Stimulated activated CD8-positive, alpha-beta memory T cell treated with anti-CD3 and anti-CD28 coated beads, Interleukin-7, amount 100 ng/mL, for 4 hours (primary cell): ENCODE measurements at places on chromosomes 2 and 18.

DNA sequence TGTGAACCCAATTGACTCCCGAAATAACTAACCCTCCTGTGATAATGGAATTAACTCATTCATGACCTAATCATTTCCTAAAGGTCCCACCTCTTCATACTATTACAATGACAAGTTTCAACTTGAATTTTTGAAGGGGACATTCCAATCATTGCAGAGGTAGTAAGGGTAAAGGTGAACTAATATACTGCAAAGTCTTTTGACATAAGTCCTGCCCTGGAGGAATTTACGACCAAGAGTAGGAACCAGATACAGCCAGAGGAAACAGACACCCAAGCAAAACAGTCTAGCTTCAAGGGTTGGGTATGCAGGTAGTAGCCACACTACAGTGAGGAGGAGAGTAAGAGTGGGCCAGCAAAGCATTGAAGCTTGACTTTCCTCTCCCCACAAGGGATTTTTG is 1.2 kb upstream of the SRBD1 start:
- DNase-seq = no peak

DNA sequence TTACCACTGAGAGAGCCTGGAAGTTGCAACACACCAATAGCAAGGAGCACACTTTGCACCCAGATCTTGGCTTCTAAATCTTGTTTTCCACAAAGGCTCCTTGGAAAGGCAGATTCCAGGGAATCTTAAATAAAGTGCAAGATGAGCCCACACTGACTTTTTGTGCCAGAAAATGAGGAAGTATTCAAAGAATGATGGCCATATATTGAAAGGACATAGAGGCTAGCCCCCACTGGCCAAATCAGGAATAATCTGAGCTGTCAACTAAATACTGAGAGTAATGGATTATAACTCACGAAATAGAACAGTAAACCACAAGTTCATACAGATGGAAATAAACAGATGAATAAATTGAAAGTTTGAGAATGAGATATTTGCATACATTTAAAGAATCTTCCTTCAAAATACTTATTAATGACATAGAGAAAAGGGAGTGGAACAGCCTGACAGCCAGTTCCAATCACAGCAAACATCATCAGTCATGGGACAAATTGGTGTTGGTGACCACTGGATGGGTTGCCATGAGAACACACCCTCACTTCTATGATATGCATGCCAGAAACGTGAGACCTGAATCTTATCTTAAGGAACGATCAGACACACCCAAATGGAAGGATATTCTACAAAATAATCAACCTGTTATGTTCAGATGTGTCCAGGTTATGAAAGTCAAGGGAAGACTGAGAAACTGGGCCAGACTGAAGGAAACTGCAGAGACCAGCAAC is 12.2 kb upstream of the ACKR3 start:
- no peak for DNase-seq

DNA sequence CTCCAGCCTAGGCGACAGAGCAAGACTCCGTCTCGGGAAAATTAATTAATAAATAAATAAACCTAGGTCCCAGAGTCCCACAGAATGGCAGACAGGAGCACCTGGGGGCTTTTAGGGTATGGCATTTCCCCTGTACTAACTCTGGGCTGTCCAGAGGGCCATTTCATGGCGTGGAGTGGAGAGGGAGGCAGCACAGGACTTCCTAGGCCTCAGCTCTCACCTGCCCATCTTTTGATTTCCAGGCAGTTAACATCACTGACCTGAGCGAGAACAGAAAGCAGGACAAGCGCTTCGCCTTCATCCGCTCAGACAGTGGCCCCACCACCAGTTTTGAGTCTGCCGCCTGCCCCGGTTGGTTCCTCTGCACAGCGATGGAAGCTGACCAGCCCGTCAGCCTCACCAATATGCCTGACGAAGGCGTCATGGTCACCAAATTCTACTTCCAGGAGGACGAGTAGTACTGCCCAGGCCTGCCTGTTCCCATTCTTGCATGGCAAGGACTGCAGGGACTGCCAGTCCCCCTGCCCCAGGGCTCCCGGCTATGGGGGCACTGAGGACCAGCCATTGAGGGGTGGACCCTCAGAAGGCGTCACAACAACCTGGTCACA is 5.1 kb downstream of the IL1RN start:
- no peak for DNase-seq

DNA sequence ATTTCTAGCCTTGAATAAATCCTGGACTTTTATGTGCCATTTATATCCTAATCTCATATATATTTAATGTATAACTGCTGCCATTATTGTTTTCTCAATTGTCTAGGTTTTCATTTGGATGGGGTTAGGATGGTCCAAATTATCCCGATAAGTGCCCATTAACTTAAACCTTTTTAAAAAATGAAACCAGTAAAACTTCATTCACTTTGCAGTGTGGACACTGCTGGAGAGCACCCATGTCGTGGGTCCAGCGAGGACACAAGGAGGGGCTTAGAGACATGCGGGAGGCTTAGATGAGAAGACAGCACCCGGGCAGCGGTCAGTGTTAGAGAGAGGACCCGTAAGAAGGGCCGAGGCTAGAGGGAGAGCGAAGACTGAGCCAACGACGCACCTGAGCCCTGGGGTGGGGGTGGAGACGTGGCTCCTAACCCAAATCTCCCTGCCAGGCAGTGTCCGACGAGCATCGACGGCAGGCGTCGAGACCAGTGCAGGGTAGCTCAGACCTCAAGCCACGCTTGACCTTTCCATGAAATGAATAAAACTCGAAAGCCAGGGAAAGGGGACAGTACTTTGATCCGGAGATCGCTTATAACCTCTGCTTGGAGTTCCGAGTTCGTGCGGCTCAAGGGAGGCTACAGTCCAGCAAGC is 9.0 kb upstream of the EN1 start:
- no peak for DNase-seq

DNA sequence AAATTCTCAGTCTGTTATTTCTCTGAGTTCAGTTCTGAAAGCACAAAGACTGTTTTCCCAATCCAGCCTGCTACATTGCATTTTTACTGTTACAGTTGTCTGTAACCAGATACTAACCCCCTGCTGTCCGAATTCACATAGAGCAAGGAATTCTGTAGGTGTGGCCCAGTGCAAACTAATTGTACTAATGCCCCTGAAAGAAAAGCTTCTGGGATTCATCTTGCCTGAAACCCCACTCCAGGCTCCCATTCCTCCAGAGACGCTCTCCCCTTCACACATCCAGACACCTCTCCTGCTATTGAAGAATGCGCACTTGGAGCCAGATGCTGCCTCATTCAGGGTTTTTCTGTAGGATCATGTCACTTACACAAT is 127.0 kb downstream of the TTC32 start:
- DNase-seq = no peak

DNA sequence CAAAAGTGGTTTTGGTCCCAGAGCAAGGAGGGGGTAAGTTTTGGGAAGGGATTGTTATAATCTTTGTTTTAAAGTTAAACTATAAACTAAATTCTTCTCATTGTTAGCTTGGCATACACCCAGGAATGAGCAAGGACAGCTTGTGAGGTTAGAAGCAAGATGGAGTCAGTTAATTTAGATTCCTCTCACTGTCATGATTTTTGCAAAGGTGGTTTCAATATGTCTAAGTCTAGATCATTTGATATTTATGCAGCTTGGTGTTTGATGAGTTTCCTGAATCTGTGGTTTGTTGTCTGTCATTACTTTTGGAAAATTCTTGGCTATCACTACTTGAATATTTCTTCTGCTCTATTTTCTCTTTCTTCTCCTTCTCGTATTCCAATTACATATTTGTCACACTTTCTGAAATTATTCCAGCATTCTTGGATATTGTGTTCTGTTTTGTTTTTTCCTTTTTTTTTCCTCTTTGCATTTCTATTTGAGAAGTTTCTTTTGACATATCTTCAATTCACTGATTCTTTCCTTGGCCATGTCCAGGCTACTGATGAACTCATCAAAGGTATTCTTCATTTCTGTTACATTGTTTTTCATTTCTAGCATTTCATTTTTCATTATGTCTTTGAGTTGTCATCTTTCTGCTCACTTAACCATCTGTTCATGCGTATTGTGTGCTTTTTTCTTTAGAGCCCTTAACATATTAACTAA is 5.1 kb downstream of the SP140 start:
- DNase-seq = no peak

DNA sequence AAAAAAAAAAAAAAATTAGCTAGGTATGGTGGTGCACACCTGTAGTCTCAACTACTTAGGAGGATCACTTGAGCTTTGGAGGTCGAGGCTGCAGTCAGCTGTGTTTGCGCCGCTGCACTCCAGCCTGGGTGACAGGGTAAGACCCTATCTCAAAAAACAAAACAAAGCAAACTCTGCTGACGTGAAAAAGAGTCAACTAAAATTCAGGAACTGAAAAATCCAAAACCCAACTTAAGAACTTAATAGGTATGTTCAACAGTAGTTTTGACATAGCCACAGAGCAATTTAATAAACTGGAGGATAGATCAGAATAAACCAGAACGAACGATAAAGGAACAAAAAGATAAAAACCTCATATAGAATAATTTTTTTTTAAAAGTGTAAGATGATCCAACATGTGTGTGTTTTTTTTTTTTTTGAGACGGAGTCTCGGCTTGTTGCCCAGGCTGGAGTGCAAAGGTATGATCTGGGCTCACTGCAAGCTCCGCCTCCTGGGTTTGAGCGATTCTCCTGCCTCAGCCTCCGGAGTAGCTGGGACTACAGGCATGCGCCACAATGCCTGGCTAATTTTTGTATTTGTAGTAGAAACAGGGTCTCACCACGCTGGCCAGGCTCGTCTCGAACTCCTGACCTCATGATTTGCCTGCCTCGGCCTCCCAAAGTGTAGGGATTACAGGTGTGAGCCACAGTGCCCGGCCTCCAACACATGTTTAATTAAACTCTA is 4.3 kb upstream of the ZNF236 start:
- DNase-seq = no peak

DNA sequence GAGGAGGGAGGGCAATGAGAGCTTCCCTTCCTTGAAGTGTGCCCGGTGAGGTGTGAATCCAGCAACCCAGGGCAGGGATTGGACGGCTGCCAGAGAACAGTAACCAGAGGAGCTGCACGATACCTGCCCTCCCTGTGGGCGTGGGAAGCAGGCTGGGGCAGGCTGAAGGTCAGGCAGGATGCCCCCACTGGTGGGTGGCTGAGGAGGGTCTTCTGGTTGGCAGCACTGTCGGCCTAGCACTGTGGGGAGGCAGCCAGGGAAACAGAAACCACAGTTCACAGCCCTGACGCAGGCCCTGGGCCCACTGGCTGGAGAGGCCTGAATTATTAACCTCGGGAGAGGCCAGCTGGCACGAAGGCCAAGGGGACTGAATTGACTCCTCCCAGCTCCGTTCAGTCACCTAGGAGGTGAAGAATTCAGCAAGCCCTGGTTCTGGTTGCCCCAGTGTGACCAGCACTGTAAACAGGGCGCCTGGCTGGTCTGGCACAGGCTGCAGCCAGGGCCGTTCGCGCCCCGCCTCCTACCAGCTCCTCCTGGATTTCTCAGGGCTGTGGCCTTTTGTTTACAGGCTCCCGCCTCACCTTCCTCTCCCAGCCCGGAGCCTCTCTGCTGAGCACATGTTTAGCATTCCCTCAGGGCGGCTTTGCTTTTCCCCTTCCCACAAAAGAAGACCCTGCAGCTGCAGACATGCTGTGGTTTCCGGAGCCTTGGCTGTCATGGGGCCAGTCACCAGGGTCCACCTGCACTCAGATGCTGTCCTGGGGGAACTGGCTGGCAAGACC is 97.8 kb downstream of the B3GNT2 start:
- no peak for DNase-seq

GRCh38 chr18:9094307-9095226 is 7.9 kb upstream of the NDUFV2 start:
- peak; percentile 67 for DNase-seq

DNA sequence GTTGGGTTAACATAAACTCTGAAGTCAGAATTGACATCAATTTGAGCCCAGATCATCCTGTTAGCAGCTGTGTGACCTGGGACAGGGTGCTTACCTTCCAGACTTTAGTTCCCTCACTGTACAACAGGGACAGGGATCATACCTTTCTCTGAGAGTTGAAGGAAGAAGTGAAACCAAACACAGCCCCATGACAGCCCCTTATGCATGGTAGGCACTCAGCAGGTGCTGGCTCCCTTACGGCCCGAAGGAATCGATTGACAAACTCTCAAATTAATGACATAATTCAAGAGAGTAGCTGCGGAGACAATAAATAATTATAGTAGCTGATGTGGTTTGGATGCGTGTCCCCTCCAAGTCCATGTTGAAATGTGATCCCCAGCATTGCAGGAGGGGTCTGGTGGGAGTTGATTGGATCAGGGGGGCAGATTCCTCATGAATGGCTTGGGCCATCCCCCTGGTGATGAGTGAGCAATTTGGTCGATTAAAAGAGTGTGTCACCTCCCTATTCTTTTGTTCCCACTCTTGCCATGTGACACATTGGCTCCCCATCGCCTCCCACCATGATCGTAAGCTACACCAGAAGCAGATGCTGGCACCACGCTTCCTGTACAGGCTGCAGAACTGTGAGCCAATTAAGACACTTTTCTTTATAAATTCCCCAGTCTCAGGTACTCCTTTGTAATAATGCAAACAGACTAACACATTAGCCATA is 72.4 kb downstream of the ODC1 start:
- peak; percentile 17 for DNase-seq

GRCh38 chr18:42611134-42611533 is 504.4 kb downstream of the RIT2 start:
- no peak for DNase-seq

DNA sequence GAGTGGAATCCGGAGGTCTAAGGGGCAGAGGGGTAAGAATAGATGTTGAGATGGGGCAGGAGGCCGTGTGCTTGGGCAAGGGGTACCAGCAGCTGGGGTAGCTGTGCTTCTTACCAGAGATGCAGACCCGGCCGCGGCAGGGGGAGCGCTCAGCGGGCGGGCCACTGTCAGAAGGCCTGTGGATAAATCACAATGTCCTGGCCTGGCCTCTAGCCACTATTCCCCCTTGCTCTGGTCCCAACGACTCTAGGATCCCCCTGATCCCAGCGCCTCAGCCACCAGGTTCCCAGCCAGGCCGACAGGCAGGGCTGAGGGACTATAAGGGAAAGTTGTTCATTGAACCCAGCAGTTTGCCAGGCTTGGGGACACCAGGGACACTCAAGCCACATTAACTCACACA is 9.0 kb downstream of the WDR54 start:
- DNase-seq = no peak

DNA sequence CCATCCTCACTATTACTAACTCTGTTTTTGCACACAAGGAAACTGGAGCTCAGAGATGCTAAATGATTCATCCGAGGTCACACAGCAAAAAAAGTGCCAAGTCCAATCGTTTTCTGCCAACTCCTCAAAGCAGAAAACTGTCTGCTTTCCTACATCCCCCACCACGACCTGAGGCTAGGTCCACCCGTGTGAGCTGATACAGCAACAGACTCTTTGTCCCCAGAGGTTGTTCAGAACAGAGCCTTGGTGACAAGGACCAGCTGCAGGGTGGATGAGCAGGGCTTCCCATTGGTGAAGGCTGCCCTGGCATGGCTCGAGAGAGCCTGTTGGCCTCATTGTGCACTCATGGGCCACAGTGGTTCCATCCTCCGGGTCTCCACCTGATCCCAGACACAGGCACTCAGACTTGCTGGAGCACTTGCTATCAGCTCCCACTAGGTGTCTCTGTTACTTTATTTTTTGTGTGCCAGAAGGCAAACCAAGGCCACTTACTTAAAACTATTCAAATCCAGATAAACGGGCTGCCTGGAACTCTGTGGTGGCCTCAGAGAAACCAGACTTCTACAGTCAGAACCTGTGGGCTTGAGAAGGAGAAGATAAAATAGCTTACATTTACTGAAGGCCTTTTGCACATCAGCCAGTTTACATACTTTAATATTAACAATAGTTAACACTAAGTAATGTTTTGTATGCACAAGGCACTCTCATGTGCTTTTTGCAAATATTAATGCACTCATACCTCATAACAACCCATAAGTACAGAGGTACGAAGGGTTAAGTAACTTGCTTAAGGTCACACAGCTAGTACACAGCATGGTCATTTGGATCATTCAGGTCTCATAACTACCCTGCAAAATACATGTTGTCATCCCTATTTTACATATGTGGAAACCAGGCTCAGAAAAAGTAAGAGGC is 62.9 kb upstream of the CTIF start:
- DNase-seq = no peak
